Stimulated activated CD4-positive, alpha-beta T cell treated with anti-CD3 and anti-CD28 coated beads, Interleukin-2, amount 100 ng/mL, for 48 hours (primary cell): ENCODE measurements at places on chromosomes 11 and 22.

- DNase-seq = no peak
Measured at GRCh38 chr11:9691865-9692264, 28.0 kb downstream of the SWAP70 start.

DNA sequence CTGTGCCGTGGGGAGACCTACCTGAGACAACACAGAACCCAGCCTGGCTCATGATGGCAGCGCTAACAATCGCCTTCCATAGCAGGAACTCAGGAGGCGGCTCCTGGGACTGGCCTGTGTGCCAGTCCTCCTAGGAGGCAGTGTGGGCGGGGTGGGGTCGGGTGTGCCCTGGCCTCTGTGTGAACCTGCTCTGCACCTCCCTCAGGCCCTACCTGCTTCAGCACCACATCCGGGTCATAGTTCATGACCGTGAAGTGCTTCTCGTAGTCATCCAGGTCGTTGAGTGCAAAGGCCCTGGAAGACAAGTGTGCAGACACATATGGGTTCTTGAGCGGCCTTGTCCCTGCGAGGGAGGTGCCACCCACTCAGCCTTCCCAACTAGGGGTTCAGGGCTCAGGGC lies 15.3 kb downstream of the TTLL12 start:
- no peak for DNase-seq

DNA sequence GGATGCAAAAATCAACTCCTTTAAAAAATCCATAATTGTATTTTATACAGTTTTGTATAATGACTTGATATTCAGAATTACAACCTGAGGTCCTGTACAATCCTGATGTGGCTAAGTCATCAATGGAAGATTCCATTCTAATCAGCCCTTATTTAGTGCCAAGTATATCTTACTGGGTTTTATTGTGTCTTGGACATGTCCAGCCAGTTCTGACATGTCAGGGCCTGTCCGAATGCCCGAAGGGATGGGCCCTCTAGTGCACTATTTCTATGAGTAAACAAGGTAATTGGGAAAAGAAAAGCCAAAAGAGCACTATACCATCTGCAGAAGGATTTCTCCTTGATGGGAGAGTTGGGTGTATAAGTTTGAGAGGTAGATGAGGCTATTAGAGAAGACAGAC lies 412.9 kb downstream of the METTL15 start:
- DNase-seq = no peak

DNA sequence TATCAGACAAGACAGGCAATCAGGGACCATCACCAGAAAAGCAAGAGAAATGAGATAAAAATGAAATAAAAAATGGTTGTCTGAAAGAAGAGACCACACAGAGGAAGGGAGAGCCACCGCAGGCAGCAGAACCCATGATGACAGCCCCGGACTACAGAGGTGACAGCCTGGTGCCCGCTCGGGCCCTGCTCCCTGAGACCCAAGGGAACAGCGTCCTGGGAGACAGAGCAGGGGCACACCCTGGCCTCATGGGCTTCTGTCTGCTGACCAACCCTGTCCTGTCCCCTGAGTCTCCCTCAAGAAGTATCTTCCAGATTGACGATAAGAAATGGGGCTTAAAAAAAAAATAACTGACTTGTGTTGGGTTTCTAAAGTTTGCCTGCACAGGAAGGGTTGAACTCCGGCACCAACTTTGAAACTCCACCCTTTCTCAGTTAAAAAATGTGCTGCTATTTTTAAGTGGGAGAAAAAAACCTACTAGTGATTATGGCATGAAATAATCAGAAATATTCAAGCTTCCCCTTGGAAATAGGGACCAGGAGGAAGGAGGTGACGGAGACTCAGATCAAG lies 70.1 kb upstream of the TTLL12 start:
- DNase-seq = no peak

DNA sequence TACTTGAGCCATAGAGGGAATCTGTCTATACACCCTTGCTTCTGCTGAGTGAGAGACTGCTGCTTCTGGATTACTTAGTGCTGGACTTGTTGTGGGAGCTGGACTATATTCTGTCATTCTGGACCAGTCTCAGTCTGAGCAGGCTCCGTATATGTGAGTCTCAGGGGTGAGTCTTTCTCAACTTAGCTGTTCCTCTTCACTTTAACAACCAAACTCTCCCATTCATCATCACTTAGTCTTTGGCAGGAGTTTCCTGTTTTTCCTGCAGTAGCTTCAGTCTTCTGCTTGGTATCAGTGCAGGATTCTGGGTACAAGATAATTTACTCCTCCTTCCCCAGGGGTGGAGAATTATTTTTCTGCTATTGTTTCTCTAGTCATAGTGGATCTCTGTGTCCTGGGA lies 779.5 kb downstream of the METTL15 start:
- DNase-seq = no peak
